ENCODE measurements at places on chromosomes 7 and 10.
A peak's percentile ranks its signal among the peaks of the same experiment; 100 is the strongest.

DNA sequence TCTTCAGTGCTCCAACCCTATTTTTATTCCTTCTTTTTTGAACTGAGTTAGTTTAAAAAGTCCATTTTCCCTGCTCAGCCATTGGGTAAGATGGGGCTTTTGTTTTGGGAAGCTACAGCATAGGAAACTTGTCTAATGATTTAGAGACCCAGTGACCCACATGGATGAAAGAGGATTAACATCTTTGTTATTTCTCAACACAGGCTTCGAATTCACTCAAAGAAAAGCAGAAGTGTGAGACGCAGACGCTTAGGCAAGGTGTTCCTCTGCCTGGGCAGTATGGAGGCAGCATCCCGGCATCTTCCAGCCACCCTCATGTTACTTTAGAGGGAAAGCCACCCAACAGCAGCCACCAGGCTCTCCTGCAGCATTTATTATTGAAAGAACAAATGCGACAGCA is 152.0 kb downstream of the HDAC9 start:
- DNase-seq, result no peak

DNA sequence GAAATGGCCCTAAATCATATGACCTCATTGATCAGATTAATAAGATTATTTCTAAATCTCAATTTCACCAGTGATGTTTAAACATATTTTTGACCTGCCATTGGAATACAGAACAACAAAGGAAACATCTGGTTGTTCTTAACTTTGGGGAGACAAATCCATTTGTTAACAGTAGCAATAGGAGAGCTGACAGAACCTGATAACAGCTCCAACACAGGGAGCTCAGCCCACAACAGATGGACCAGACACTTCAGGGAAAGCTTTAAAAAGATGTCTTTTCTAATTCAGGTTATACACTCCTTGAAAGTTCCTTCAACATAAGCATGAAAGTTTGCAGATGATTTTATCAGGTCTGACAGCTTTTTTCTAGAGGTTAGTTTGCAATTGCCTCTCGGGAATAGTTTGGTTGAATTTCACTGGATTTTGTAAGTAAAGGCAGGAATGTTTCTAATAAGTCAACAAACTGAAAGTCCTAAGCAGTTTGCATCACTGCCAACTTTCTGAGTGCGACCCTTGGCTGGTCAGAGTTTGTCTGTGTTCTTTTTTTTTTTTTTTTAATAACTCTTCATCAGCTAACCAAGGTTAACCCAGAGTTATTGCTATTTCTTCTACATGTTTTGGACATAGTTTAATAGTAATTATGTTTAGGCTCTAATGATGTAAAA is 6.5 kb upstream of the MET start:
- DNase-seq, result no peak

DNA sequence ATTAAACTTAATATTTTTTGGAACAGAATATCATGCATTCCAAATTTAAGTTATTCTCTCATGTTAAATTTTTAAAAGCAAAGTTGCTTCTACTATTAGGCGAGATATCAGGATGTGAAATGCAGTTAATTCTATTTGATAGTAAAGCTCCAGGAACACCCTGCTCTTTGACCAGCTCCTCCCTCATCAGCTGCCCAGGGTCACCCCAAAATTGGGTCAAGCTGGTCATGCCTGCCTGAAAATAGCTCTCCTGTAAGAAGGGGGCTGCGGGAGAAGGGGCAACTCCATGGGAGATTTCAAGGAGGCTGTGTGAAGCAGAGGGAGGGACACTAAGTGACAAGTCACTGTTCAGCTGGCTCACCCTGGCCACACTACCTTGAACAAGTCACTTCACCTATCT is 5.9 kb downstream of the PPP1R3C start:
- DNase-seq, result no peak

DNA sequence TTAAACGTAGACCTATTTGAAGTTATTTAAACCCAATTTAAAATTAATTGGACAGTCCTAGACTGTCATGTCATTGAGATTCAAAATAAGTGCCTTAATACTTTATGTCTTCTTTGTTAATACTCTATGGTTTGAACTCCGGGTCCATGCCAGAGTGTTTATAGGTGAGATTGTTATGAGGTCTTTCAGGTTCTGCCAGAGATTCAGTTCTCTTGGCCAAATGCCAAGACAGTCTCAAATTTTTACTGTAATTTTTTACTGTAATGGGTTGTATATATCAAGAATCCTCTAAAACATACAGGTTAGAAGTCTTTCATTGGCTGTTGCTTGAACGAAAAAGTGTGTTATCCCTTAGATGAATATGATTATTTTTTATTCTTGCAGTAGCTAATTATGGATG is 3.9 kb downstream of the ADD3 start:
- no peak for DNase-seq

DNA sequence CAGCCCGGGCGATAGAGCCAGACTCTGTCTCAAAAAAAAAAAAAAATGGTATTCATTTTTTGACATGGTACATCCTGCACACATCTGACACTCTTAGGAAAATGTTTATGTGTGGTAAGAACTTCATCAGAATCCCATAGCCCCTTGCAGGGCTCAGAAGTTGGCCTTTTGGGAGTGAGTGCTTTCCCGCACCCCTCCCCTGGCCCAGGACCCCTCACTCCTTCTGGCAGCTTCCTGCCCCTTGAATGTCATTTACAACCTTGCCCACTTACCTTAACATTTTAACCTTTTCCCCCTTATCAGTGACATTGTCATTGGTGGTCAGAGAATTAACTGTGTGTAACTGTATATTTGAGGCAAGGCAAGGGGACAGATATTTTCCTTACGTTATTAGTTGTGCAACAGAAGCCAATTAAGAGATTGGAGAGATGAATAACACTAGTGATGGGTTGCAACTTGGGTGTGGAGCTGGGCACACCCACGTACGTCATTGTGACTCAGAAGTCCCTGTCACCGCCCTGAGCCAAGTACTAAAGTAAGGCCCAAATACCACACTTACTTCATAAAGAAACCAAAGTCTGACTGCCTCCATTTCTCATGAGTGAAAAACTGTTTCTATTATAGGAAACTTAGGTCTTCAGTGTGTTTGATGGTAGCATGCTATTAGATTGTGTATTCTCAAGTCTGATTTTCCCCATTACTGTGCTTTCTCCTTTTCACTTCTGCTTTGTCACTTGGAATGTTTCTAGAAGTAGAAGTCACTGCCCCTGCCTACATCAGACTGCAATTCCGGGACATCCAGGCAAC is 31.6 kb downstream of the OGDH start:
- DNase-seq, result no peak

GRCh38 chr10:49595003-49595712 is 15.0 kb upstream of the SLC18A3 start:
- no peak for DNase-seq

GRCh38 chr10:20677340-20677739 is 219.8 kb downstream of the NEBL start:
- DNase-seq, result no peak

GRCh38 chr10:89393898-89394297 is 1.5 kb downstream of the IFIT1 start:
- DNase-seq, result no peak

DNA sequence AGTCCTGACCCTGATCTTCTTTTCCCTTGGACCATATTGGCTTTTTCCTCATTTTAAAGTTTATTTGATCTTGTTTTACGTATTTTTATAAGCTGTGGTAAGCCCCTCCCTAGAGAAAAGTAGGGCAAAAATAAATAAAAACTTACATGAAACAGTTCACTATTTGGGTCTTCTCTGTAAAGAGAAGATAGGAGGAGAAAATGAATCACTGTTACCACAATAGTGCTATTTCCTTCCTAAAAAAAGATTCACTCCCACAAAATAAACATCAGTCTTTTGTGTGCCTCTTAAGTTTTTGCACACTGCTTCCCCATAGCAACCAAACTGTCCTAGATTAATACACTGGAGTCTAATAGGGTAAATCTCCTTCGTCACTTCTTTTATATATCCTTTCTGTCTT is 1.4 kb upstream of the SVIL start:
- no peak for DNase-seq

DNA sequence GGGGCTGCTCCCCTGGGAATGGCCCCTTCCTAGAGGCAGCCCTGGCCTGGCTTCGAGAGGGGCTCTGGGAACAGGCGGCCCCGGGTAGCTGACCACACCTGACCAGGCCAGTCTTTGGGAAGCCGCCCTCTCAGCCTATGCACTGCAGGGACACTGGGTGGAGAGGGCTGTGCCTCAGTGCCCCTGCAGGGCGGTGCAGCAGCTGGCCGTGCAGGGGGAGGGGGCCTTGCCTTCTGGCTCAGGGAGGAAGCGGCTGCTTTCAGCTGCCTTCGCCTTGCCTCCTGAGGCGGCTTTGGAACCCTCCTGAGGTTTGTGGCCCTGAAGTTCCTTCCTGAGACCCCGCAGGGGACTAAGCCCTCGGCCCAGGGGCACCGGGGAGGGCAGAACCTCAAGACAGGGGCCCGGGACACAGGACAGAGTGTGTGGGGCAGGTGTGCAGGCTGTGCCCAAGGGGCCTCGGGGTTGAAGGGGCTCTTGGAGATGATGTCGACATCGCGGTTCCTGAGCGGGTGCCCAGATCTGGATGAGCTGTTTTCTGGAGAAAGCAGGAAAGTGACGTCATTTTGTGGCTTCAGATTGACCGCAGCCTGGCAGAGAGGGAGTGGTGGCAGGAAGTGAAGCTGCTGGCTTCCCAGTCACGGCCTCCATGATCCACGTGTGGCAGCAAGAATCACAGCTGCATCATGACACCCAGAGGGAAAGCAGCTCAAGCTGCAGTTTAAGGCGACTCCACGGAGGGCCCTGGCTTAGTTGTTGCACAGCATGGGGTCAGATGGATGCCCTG is 17.7 kb downstream of the ADAM8 start:
- no peak for DNase-seq

DNA sequence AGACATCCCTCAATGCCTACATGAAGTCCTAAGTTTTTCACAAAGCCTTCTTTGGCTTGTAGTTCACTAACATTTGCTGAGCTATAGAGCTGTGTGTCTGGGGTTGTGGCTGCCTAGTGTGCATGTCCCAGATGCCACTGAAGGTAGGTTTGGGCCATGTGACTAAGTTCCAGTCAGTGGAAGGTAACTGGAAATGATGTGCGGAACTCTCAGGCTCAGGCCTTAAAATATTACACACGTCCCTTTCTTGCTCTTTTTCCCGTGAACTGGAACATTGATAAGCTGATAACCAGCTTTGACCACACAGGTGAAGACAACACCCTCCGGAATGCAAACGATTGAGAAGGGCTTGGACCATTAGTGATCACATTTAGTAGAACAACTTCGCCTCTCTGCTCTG is 358.1 kb downstream of the GATA3 start:
- no peak for DNase-seq

DNA sequence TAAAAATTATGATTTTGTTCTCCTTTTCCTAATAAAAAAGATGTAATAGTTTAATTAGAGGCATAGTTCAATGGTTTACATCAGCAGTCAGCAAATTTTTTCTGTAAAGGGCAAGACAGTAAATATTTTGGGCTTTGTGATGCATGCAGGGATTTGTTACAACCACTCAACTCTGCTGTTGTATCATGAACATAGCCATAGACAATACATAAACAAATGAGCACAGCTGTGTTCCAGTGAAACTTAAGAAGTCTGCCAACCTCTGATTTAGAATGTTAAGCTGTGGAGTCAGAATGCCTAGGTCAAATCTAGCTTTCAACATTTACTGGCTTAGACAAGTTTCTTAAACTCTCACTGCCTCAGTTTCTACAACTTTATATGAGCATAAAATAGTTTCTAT is 31.6 kb downstream of the ASZ1 start:
- DNase-seq, result no peak

- DNase-seq, result no peak
Observed at GRCh38 chr7:51138123-51139085, 178.2 kb downstream of the COBL start.

- no peak for DNase-seq
Observed at GRCh38 chr10:31908157-31908556, 20.5 kb downstream of the ARHGAP12 start.

DNA sequence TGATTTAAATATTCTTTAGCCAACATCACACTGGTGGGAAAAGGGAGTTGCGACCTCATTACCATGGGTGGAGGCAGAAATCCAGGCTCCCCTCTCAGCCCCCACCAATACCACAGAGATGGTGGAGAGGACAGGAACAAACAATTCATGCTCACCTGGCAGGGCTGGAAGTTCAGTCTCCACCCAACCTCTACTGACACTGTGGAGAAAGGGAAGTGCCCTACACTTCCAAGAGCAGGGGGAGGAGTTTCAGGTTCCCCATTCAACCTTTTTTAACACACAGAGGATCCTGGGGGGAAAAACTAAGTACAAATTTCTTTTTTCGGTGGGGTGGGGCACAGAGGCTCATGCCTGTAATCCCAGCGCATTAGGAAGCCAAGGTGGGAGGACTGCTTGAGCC is 210.1 kb upstream of the KCTD7 start:
- no peak for DNase-seq

- DNase-seq, result no peak
Observed at GRCh38 chr7:28609608-28610007, 197.3 kb downstream of the CREB5 start.

GRCh38 chr7:26993816-26994810 is 101.7 kb downstream of the HOXA1 start:
- no peak for DNase-seq

- peak; percentile 74 for DNase-seq
Observed at GRCh38 chr7:75866489-75867389, 12.1 kb upstream of the RHBDD2 start.

DNA sequence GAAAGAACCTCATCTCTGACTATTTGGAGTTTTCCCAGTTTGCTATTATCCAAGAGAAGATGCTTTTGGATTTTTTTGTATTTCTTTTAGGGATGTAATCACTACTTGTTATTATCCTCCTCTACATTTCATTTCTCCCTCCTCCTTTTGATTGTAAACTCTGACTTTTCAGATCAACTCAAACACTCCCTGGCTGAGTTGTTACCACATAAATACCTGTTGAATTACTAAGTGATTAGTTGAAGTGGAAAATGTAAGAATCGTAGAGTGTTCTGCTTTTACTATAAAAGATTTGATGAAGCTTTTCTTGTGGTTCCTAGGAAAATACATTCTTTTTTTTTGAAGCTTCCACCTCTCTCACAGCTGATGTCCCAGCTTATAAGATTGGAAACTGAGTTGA is 164.1 kb upstream of the C1GALT1 start:
- DNase-seq, result no peak

- DNase-seq, result no peak
Observed at GRCh38 chr7:136741941-136742340, 126.5 kb upstream of the CHRM2 start.

- no peak for DNase-seq
Observed at GRCh38 chr10:117762819-117763172, 220.2 kb downstream of the EMX2 start.

DNA sequence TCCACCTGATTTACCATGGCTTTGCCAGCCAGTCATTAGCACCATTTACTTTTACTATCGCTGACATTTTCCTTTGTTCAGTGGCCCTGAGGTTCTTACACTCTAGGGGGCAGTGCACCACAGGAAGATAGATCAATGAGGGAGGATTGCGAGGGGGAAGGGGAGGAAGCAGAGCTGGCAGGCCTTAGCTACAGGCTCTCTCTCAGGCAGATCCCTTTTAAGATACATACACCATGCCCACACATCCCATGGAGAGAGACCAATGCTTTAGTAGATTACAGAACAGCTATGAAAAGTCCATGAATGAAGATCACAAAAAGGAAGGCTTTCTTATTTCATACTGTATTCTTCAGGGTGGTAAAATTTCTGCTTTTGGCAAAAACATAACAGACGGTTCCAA is 47.4 kb downstream of the DENND11 start:
- peak; percentile 57 for DNase-seq

GRCh38 chr7:31910191-31910590 is 160.0 kb downstream of the PDE1C start:
- no peak for DNase-seq

All from pancreas (tissue), 10 donors.